ENCODE measurements at places on chromosomes 13 and 19. TPM values are rescaled to one million over a fixed set of nuclear protein-coding genes. Genes with fewer than 3 reads are reported as not detected.

DNA sequence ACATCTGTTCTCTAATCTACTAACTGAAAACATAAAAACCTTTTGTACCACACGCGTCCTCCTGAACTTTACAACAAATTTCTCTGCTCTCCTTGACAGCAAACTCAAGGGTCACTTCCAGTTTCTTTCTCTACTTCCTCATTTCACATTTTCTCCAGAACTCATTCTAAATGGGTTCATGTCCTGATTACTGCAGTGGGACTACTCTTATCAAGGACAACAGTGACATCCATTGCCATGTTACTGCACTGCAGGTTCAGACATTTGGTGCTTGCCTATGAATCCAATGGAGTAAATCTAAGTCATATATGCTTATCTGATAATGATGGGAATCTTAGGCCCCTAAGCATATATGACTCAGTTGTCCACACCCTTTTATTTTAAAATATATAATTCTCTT, 35.3 kb downstream of the FPR3 start:
- DNase-seq: no peak

GRCh38 chr19:18469069-18469846, 31.3 kb upstream of the ISYNA1 start:
- DNase-seq: peak; percentile 43

DNA sequence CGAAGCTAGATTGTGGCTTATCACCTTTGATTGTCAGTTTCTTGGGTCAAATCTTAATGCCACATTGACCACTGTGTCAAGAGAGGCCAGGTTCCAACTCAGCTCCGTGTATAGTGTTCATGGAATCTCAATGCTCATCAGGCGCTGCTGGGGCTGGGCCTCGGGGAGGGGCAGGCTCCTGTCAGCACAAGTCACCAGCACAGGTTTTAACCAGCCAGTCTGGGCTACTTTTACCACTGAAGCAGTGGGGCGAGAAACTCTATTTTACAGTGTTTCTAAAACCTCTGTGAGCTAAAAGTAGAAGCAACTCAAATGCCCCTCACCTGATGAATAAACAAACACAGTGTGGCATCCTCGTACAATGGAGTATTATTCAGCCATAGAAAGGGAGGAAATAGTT, 118.7 kb upstream of the GJB6 start:
- no peak for DNase-seq

DNA sequence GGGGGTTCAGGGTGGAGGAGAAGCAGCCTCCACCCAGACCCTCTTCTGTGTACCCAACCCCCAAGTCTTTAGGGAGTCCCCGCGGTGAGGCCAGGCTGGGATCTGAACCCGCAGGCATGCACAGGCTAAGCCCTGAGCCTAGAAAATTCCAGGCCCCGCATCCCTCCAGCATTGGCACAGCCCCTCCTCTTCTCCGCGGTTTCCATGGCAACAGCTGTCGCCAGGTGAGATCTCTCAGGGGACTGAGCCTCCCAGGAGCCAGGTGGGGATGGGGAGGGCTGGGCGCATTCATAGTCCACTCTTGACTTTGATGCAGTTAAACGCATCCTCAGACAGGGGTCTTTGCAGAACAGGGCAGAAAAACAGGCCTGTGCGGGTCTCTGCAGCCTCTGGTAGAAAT, 48.3 kb upstream of the USP29 start:
- DNase-seq: no peak

DNA sequence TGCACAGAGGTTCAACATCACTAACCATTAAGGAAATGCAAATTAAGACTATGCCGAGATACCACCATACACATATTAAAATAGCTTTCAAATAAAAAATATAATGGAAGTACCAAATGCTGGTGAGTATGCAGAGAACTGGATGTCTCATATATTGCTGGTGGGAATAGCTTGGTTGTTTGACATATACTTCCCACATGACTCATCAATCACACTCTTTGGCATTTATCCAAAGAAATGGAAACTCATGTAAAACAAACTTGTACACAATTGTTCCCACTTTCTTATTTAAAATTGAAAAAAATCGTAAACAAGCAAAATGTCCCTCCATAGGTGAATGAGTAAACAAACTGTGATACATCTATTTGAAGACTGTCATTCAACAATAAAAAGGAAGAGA, 982.6 kb upstream of the ATXN8OS start:
- DNase-seq: no peak

MEIOSIN gene
- not detected for polyA plus RNA-seq

SPC24 gene
- 3.1 TPM for polyA plus RNA-seq

CLEC17A gene
- polyA plus RNA-seq: not detected
